ENCODE measurements at places on chromosomes 2 and 18.

DNA sequence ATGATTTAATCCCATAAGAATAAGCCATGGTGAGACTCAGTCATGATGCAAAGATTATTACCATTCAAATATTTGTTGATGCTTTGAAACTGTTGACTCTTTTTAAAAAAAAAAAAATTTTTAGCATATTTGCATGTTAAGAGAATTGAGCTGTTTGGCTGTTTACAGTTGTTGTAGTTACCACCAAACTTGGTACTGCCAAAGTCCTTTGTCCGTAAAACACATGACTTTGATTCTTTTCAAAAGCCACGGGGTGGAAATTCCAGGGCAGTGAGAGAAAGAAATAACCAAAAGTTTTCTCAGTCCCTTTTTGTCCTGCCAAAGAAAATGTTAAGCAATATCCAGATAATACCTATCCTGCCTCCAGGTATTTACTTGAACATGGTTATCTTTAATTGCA, 474.8 kb downstream of the METTL4 start:
- DNase-seq: no peak

DNA sequence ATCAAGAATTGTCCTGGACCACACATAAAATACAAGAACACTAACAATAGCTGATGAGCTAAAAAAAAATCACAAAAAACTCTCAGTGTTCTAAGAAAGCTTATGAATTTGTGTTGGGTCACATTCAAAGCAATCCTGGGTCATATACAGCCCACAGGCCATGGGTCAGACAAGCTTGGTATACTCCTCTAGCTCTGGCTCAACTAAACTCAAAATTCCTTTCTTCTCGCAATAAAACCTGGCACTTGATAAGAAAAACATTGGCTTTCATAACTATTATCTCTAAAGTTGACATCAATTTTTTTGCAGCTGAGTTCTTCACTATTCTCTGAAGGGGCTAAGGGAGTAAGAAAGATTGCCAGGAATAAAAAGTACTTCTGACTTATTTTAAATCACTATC, 38.3 kb downstream of the FBXO48 start:
- no peak for DNase-seq

DNA sequence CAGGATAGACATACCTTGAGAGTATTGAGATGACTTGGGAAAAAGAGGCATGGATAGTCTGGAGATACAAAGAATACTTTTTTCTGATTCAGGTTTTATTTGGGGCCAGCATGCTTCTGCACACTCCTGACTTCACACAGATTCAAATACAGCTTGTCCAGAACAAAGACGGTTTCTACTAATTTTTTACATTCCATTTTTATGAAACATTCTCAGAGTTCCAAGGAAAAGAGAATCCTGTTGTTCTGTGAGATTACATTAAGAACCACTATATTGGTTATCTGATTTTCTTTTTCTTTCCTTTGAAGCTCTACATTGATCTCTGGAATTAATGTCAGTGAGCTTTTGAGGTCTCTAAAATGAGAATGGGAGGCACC, 41.0 kb downstream of the PTPRM start:
- DNase-seq: no peak

- DNase-seq: no peak
Measured at GRCh38 chr2:31202041-31202440, 15.3 kb downstream of the CAPN14 start.

- DNase-seq: no peak
Measured at GRCh38 chr2:85680707-85681371, 12.8 kb upstream of the SFTPB start.

- no peak for DNase-seq
Measured at GRCh38 chr2:21042958-21043743, 722 bp downstream of the APOB start.

GRCh38 chr2:203691149-203691548, 15.3 kb upstream of the CD28 start:
- no peak for DNase-seq

DNA sequence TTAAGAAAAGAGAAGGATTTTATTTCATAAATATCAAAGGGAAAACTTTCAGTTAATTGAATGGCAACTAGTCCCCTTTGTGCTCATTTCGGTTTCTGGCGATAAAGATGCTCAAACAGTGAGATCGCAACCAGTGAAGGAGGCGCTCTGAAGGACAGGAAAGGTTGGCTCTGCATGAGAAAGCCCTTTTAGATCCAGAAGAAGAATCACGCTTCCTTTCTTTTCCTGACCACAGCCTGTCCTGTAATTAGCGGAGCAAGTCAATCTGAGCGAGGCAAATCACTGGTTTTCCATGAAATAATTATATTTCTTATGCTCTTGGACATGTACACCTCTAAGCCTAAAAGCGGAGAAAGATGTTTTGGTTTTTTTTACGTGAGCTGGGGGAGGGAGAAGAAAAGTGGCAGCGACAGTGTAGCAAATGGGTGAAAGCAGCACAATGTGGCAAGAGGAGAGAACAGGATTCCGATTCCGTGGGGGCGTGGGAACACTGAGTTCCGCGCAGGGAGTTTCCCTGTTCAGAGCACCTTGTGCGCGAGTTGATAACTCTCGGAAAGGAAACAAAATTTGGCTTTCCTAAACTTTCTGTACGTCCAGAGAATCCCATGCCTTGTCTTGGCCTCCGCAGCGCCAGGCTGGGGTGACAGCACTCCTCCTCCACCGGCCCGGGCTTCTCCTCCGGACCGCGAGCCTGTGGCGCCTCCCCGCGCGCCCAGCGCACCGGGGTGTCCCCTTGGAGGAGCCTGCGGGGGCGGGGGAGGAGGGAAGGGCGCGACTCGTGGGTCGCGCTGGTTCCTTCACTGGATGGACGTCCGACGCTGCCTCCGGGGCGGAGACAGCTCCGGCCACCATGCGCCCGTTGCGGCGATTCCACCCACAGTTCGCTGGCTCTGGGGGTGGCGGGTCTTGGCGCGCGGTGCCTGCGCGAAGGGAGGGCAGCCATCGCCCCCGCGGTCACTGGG, 620 bp upstream of the SLC9A2 start:
- DNase-seq: no peak

DNA sequence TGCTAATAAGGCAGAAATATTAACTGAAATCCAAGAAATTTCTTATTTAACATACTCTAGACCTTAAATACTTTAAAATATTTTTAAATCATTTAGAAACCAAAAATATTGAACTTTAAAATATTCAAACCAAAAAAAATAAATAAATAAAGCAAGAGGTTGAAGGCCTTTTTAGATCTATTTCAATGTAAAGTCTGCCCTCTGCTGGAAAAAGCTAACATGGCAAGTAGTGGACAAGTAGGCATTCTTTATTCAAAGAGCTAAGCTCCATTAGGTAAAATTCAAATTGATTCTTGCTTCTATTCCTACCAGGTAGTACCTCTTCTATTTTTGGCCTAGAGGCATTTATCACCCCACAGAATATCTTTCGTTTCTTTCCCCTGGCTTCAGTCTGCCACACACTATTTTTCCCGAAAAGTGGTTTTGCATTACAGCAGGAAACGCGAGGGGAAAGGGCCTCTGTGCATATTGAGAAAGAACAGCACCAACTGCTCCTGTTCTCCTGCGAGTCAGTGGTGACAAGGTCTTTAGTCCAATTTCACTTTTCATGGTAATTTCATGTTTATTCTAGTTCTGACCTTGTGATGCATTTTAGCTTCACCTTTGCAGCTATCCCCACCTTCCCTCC, 20.4 kb downstream of the IFIH1 start:
- DNase-seq: no peak

GRCh38 chr2:14136030-14136429, 496.5 kb upstream of the LRATD1 start:
- no peak for DNase-seq
